Heart right ventricle (tissue), 16 donors: ENCODE measurements at places on chromosomes 12 and 14. TPM values are rescaled to one million over a fixed set of nuclear protein-coding genes. Genes with fewer than 3 reads are reported as not detected.

The HOXC9 gene
- total RNA-seq: not detected

The PSMC6 gene
- total RNA-seq: 91.4 TPM

The KRT77 gene
- 0.08 TPM for total RNA-seq

The TBX3 gene
- 9.7 TPM for total RNA-seq

The PPP1R1A gene
- total RNA-seq: 58.0 TPM

DNA sequence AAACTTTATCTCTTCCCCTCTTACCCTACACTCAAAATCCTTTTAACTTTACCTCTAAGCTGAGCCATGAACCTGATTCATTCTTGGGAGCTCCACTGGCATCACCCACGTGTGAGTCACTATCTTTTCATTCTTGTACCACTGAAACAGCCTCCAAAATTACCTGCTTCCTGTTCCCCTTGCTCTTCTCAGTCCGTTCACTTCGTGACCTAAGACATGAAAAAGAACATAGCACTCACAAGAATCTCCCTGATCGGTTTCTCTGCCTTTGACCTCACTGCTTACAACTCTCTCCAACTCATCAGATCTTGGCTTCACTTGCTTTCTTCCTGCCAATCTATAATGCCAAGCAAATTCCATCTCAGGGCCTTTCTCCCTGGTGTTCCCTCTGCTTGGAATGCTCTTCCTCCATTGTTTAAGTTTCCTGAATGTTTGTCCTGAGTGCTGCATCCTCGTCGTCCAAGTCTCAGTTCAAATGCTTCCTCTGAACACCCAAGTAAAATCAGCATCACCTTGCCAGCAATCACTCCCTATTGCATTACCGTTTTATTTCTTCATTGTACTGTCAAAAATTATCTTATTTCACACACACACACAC, 9.2 kb downstream of the GLIPR1 start:
- H3K4me1 ChIP-seq: no peaks in the 10 kb centered on the region
- no peak for DNase-seq
- H3K36me3 ChIP-seq: peaks cover 80% of the 10 kb centered on the region
- H3K27ac ChIP-seq: no peak overlapping the region

GRCh38 chr12:108187831-108188230, 58.7 kb downstream of the WSCD2 start:
- H3K36me3 ChIP-seq: no peaks in the 10 kb centered on the region
- DNase-seq: no peak
- no peak overlapping the region for H3K27ac ChIP-seq
- H3K27me3 ChIP-seq: no peaks in the 10 kb centered on the region
